ENCODE measurements at places on chromosomes 5 and 9.
A peak's percentile ranks its signal among the peaks of the same experiment; 100 is the strongest.

GRCh38 chr9:79390077-79390698 is 181.6 kb upstream of the TLE4 start:
- DNase-seq: no peak

- DNase-seq: no peak
Observed at GRCh38 chr9:132163457-132163875, 1.6 kb downstream of the NTNG2 start.

DNA sequence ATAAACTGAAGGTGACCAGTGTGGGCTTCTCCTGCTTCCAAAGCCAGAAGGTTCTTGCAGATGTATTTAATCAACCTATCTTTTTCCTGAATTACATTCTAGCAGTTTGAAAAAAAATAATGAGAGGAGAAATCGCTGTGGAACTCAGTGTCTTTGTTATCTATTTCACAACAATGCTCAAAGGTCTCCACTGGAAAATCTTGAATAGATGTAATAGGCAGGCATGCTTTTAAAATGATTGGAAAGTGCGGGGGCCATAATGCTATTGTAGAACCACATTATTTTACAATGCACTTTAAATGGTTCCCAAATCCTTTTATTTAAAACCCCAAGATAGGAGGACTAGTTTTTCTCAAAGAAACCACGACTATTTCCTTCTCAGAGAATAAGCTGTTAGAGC is 23.3 kb downstream of the ENC1 start:
- no peak for DNase-seq

DNA sequence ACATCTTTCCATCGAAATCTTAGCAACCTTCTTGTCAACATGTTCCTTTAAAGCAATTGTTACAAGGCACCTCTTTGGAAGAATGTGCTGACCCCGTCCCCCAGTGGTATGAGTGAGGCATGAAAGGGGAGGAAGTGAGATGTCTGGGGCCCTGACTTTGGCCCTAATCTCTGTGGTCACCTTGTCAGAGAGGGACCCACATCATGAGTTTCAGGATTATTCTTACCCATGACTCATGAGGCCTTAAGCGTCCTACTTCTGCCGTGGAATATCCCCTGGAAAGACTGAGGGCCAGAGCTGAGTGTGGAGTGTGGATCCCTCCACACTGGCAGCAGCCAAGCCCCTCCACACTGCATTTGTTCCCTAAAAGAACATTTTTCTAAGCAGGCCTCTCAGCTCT is 81.2 kb downstream of the FSTL4 start:
- DNase-seq: no peak

- no peak for DNase-seq
Observed at GRCh38 chr9:18015116-18015515, 436.2 kb downstream of the SH3GL2 start.

GRCh38 chr5:99331061-99331460 is 402.3 kb upstream of the CHD1 start:
- peak; percentile 30 for DNase-seq

DNA sequence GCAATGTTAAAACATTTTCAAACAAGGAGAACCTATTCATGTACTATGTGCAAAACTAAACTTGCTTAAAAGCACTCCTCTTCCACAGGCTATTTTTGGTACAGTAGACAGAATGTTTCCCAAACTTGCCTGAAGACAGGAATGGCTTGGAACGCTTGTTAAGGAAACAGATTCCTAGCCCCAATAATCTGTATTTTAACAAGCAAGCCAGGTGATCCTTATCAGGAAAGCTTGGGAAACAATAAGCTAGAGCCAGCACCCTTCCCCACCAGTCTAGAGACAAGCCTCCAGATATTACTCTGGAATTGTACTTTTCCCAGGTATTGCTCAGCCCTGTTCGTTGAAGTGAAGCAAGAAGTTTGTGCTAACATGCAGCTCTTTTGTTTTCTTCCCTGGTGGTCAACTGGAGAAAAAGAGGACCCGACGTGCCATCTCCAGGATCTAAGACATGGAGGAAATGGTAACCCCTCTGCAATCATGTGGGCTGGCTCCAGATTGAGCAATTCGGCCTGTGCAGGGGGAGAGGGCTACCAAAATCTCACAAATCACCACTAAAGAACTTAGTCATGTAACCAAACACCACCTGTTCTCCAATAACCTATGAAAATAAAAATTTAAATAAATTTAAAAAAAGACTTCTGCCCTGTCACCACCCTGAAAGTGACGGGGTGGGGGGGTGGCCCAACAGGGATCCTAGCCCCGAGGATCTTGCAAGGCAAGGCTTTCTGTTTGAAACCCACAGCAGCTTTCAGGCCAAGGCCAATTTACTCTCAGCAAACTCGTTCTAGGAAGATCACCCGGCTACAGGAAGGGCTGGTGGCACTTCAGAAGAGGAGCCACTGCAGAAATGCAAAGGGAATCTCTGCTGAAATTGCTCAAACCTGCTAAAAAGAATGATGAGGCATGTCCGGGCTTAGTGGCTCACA is 48.6 kb downstream of the SHB start:
- DNase-seq: no peak

- DNase-seq: no peak
Observed at GRCh38 chr9:137801023-137801319, 76.6 kb upstream of the CACNA1B start.

DNA sequence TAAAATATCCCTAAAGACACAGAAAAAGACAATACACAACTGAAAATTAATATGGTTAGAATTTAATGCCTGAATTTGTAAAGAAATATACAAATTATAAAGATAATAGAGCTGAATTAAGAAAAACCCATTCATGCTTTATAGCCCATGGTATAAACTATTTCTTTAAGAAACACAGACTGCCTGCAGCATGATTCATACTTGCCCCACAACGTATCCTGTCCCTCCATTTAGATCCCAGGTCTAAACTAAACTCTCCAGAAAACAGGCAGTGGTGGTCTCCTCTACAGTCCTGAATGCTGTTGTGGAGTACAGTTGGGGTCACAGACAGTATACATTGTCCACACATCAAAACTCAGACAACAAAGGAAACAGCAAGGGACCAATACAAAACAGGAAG is 24.8 kb downstream of the IL6ST start:
- no peak for DNase-seq
